ENCODE measurements at places on chromosomes 16 and 17.

- no peak for DNase-seq
Observed at GRCh38 chr16:71364133-71364681, 5.7 kb downstream of the CALB2 start.

GRCh38 chr16:75590920-75591843 lies 25.0 kb downstream of the GABARAPL2 start:
- DNase-seq, result peak; percentile 80

DNA sequence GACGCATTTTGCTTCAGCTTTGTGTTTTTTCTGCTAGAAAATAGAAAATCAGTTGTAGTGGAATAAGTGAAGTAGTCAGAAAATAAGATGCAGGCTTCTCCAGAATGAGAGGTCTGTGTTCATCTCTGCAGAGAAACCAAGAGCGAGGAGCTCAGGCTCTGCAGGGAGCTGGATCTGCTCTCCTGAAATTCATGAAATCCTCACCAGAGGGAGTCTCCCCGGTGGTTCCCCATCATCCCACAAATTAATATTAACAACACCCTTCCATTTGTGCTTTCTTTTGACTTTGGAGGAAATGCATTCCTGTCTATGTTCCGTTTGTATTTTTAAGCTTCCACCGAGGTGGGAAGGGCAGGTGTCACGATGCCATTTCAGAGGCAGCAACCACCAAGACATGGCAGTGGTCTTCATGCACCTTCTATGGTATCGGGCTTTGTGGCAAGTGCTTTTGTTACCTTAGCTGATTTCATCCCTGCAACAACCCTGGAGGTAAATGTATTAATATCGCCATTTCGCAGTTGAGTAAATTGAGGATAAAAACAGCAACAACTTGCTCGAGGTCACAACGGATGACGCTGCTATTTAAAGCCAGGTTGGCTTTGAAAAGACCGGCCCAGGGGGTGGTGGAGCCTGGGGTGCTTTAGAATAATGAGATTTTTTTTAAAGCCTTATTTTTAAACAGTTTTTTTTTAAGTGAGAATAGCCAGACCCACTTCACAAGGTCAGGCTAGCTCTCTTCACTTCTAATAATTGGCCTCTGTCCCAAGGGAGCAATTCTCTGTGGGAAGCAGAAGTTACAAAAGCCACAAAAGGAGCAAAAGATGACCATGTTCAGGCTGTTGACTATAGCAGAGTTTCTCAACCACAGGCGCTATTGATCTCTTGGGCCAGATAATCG lies 367.6 kb upstream of the ERCC4 start:
- no peak for DNase-seq

DNA sequence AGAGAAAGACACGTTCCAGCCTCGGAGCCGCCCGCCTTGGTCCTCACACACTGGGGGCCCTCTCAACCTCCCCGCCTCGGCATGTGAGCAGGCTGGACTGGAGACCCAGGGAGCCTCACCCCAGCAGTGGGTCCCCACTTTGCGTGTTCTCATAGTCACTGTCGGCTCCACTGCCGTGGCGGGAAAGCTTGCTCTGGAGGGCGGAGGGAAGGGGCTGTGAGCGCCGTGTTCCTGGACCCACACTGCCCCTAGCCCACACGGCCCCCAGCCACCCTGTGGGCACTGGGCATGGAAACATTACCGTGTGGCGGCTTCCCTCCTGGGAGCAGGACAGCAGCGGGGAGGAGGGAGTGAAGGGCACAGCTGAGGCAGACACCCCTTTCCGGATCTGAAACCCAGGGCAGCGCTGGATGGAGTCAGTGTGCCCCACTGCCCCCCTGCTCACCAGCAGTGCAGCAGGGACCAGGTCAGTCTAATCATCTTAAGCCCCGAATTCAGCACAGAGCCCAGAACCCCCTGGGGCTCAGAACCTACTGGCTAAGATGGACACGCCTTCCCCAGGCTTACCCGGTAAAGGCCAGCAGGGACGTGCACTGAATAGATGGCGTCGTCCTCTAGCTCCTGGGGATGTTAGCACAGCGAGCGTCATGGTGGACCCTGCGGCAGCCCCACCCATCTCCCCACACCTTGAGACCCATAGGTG lies 7.2 kb downstream of the TP53I13 start:
- DNase-seq, result no peak

- peak; percentile 71 for DNase-seq
Observed at GRCh38 chr17:65261682-65262636, 124.8 kb downstream of the RGS9 start.

GRCh38 chr16:79864781-79865391 lies 264.3 kb upstream of the MAF start:
- no peak for DNase-seq

- DNase-seq, result no peak
Observed at GRCh38 chr17:73585583-73585982, 58.7 kb downstream of the SDK2 start.

DNA sequence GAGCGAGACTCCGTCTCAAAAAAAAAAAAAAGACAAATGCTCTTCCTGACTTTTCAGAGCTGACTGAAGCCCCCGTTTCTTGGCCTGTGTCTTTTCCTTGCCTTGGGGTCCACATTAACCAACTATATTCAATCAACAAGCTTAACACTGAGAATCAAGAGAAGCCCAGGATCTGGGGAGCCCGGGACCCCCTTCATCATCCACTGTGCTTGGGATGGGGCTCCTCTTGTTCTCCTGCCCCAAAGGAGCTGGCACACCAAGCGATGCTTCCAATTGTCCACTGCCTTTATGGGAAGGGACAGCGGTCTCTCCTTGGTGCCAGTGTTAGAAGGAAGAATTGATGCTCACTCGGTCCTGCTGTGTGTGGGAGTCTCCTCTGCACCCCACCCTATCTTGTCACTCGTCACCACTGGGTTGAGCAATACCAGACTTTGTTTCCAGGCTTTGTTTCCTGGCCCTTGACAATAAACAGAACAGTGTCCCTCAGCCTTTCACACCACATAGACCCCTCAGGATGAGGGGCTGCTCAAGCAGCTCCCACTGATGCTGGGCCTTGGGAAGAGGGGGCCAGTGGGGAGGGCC lies 146.7 kb downstream of the KCNJ12 start:
- no peak for DNase-seq

- DNase-seq, result no peak
Observed at GRCh38 chr17:40951011-40951622, 13.7 kb upstream of the KRT23 start.

DNA sequence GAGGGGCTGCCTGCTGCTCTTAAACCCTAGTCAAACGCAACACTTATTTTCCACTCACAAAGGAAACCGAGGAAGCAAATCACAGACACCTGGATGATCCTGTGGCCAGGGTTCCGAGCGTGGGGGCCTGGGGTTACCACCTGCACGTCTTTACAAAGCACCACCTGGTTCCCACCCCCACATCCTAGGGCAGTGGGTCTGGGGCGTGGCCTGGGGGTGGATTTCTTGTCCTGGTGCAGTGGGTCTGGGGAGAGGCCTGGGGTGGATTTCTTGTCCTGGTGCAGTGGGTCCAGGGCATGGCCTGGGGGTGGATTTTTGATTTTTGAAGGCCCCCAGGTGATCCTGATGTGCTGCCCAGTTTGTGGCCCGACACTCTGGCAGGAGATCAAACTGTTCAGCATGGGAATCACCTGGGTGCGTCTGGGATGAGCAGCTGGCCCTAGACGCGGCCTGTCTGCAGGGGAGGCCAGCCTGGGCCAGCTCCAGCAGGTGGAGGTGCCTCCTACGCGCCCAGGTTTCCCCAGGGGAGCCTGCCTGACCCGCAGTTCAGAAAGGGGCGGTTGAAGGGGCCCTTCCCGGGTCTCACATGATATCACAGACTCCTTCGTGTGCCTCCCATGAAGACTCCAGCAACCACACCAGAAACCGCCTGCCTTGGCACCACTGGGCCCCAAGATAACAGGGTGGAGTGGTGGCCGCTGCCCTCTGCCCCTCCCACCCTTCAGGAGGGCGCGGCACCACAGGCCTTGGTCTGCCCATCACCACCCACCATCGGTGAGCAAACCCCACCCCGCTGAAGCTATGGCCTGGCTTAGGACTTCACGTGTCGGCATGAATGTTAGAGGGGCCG lies 6.3 kb downstream of the HAGH start:
- no peak for DNase-seq

DNA sequence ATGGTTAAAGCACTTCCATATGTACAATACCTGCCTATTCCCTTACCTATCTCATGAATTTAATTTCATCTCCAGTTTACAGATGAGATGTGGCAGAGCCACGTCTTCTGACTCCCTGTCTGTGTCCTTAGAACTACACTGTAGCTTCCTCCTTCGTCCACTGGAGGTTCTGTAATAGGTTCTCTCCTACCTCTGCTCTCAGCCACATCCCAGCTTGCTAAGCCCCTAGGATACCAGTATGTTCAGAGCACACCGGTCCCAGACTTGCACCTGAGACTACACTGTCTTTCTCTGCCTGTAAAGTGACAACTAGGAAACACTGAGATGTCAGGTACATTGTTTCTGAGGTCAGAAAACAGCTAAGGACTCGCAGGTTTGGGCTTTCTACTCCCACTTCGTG lies 3.8 kb upstream of the RASL10B start:
- DNase-seq, result no peak

GRCh38 chr16:19415461-19415860 lies 2.2 kb upstream of the TMC5 start:
- DNase-seq, result no peak

GRCh38 chr16:57163842-57164241 lies 22.0 kb downstream of the PSME3IP1 start:
- DNase-seq, result no peak

DNA sequence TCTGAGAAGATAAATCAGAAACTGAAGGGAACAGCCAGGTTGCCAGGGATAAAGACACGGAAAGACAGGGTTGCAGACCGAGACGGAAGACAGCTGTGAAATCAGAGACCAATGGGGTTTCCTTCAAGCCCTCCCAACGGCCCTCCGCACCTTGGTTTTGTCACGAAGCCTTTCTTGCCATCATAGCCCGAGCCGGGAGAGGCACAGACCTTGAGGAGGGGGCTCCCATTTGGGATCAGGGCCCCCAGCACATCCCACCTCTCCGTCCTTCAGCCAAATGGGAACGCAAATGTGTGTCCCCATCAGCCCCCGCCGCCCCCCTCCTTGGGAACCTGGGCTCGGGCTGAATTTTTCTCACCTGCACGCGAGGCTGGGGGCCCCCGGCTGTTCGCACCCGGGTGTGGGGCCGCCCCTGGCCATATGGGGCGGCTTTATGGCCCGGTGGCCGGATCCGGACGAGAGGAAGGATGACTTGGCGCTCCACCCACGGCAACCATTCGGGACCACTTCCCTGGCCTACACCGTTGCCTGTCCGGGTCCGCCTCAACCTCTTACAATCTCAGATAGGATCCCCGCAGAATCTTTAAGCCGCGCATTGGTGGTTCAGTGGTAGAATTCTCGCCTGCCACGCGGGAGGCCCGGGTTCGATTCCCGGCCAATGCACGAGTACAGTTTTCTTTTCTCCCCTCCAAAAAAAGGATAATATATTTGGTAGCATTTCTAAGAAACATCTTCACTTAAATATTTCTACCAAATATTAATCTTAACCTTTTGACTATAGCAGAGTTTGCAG lies 1.4 kb upstream of the HES7 start:
- DNase-seq, result peak; percentile 72

DNA sequence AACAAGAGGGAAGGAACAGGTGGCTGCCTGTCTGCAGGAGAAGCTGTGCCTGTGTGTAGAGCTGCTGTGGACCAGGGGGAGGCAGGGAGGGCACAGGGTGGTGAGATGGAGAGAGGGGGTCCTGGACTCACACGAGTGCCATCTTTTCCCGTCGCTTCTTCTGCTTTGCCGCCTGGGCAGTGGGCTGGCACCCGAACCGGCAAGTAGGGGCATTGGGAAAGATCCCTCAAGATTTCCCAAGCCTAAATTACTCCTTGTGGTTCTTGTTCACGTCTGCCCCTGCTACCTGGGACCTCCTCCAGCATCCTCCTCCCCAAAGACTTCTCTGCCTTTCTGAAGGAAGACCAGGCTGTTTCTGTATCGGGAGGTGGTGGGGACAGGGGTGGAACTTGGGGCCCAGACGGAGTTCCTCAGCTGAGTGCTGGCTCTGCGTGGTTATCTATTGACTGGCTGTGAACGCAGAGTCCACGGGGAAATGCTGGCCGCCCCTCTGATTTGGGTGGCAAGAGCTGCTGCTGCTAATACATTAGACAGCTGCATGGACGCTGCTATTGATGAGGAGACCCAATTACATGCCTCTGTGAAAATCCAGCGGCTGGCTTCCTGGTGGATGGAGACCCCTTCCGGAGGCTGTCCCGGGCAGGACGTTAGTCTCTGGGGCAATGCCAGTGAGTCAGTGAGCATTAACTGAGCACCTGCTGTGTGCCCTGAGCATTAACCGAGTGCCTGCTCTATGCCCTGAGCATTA lies 114.5 kb downstream of the OR1D5 start:
- DNase-seq, result no peak

All from GM03348 (cell line).